GM12865 (cell line): ENCODE measurements at places on chromosomes 3 and 15.
A peak's percentile ranks its signal among the peaks of the same experiment; 100 is the strongest.

GRCh38 chr3:179016979-179017670 is 54.5 kb downstream of the ZMAT3 start:
- peak; percentile 69 for DNase-seq

- DNase-seq = no peak
Measured at GRCh38 chr3:63975723-63976122, 47.6 kb downstream of the PSMD6 start.

DNA sequence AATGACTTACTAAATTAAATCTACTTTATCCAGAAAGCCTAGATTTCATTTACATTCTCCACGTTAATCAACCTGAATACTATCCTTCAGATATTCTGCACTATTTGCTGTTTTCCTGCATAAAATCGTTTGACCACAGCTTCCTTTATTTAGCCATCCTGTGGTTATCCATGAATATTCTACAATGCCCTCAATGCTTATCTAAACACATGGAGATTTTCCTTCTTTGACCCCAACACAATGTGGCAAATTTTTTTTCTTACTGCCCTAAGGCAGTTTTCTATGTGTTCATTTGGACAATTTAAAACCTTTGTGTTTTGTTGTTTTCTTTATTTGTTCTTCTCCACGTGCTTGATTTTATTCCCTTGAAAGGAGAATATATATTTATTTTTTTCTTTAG is 495.5 kb upstream of the ROBO1 start:
- no peak for DNase-seq

GRCh38 chr15:98963444-98963843 is 44.1 kb downstream of the PGPEP1L start:
- no peak for DNase-seq

DNA sequence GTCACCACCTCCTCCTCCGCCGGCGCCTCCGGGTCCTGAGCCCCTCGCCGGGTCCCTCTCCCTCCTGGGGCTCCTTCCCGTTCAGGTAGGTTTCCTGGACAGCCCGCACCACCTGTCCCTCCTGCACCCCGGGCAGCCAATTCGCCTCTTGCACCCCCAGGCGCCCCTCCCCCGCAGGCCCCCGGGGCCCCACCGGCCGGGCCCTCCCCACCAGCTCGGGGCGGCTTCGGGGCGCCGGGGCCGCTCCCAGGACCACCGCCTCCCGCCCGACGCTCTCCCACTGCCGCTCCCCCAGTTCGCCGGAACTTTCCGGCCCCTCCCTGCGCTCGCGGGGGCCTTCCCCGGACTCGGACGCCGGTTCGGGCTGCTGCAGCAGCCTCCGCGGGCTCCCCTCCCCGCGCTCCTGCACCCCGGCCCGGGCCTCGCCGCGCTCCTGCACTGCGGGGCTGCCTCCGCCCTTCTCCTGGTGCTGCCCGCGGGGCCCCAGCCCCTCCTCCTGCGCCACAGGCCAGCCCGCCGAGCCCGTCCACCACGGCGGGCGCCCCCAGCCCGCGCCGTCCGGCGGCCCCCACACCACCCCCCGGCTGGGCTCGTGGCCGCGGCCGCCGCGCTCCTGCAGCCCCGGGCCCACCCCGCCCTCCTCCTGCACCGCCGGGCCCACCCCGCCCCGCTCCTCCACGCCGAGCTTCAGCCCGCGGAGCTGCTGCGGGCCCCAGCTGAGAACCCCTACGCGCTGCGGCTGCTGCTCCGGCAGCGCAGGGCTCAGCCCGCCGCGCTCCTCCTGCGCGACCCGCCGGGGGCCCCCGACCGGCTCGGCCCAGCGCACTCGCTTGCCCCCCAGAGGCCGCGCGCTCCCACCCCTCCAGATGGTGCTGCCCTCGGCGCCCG is 587 bp upstream of the TNK2 start:
- peak; percentile 33 for DNase-seq

DNA sequence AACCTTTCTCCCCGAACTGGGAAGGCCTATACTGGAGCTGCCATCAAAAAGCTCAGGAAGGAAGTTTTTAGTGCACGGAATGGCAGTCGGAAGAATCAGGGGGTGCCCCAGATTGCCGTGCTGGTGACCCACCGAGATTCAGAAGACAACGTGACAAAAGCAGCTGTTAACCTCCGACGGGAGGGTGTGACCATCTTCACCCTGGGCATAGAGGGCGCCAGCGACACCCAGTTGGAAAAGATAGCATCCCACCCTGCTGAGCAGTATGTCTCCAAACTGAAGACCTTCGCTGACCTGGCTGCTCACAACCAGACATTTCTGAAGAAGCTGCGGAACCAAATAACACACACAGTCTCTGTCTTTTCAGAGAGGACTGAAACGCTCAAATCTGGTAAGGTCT is 48.2 kb downstream of the COL6A6 start:
- DNase-seq = no peak

GRCh38 chr3:59783468-59783988 is 733.7 kb upstream of the CFAP20DC start:
- peak; percentile 7 for DNase-seq
